ENCODE measurements at places on chromosomes 2 and 18. TPM values are rescaled to one million over a fixed set of nuclear protein-coding genes. Genes with fewer than 3 reads are reported as not detected.

GRCh38 chr18:61662726-61663125, 230.1 kb downstream of the RNF152 start:
- no peak overlapping the region for H3K27ac ChIP-seq
- H3K36me3 ChIP-seq: no peaks in the 10 kb centered on the region
- no peaks in the 10 kb centered on the region for H3K4me1 ChIP-seq
- H3K27me3 ChIP-seq: no peaks in the 10 kb centered on the region
- DNase-seq: no peak
- H3K4me3 ChIP-seq: no peak overlapping the region

- H3K36me3 ChIP-seq: peaks cover 5% of the 10 kb centered on the region
- DNase-seq: no peak
- H3K27ac ChIP-seq: no peak overlapping the region
- no peaks in the 10 kb centered on the region for H3K27me3 ChIP-seq
Observed at GRCh38 chr2:100982431-100982861, 19.6 kb upstream of the RPL31 start.

- H3K4me3 ChIP-seq: no peak overlapping the region
- H3K27ac ChIP-seq: peak overlapping the region; percentile 94
- H3K36me3 ChIP-seq: peaks cover 22% of the 10 kb centered on the region
- DNase-seq: peak; percentile 90
- no peaks in the 10 kb centered on the region for H3K27me3 ChIP-seq
Observed at GRCh38 chr2:96251721-96252292, 14.0 kb downstream of the TMEM127 start.

GRCh38 chr2:193845604-193846003, 1650.9 kb upstream of the TMEFF2 start:
- H3K27ac ChIP-seq: no peak overlapping the region
- H3K27me3 ChIP-seq: no peaks in the 10 kb centered on the region
- DNase-seq: no peak

DNA sequence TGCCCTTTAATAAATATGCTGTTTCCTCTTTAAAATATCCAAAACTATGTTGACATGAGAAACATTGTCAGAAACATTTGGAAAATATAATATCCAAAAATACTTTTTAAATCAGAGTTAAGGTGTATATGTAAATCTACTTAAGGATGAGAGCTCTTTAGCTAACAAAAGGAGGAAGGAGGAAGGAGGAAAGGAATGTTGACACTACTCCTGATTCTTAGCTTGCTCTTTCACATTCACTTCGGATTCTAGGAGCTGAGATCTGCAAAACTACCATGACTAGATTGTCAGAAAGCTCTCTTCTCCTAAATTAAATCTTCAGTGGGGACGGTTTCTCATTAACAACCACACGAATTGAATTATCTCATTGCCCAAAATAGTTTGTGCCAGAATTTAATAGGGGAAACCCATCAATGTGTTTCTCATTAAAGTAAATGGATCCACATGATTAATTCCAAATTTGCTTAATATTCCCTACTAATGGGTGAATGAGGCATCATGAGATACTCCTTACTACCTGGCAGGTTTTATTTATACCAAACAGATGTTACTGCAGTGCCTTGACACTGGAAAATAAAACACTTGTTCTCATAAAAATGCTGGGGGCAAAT, 509.1 kb downstream of the MBD2 start:
- DNase-seq: no peak
- no peaks in the 10 kb centered on the region for H3K27me3 ChIP-seq
- H3K4me1 ChIP-seq: no peaks in the 10 kb centered on the region
- H3K4me3 ChIP-seq: no peak overlapping the region
- no peaks in the 10 kb centered on the region for H3K36me3 ChIP-seq

DNA sequence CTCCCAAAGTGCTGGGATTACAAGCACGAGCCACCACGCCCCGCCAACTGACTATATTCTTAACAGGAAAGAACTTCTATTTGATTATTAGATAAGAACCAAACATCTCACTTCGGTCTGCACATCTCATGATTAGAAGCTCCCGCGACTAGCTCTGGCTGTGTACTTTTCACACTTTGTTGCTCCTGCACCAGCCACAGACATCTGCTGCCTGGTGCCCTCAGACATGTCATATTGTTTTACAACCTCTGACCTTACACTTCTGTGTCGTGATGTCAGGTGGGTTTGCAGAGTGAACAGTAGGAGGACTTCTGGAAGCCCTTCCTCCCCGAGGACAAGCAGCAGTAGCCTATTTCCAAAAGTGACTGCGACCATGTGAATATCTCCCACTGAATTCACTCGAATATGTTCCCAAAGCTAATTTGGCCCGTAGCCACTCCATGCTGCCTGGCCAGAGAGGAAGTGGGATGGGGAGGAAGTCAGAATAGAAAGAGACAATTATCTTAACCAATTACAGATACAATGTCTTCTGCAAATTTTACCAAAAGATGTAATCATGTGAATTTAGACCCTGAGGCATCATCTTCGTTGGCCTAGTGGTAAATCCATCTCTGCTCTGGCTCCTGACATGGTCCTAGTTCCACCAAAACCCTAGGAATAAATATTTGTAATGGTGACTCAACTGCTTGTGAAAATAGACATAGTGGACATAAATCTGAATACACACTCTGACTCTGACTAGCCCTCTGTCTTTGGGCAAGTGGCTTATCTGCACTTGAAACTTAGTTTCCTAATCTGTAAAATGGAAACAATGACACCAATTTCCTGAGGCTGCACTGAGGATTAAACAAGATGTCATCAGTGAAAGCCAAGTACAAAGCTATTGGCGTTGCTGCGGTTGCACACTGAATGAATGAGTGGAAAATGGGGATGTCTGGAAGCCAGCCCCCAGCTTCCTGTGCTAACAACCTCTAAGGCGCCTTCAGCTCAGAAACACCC, 406.1 kb downstream of the LRATD1 start:
- H3K36me3 ChIP-seq: no peaks in the 10 kb centered on the region
- H3K4me1 ChIP-seq: peaks cover 10% of the 10 kb centered on the region
- H3K27me3 ChIP-seq: no peaks in the 10 kb centered on the region
- no peak overlapping the region for H3K4me3 ChIP-seq

GRCh38 chr2:8754106-8754776, 72.4 kb downstream of the ID2 start:
- H3K27ac ChIP-seq: no peak overlapping the region
- peaks cover 34% of the 10 kb centered on the region for H3K36me3 ChIP-seq
- no peaks in the 10 kb centered on the region for H3K27me3 ChIP-seq
- peaks cover 13% of the 10 kb centered on the region for H3K4me1 ChIP-seq

GRCh38 chr2:136985044-136985443, 219.7 kb downstream of the THSD7B start:
- H3K4me1 ChIP-seq: no peaks in the 10 kb centered on the region
- no peaks in the 10 kb centered on the region for H3K36me3 ChIP-seq
- no peaks in the 10 kb centered on the region for H3K27me3 ChIP-seq
- no peak overlapping the region for H3K4me3 ChIP-seq
- no peak overlapping the region for H3K27ac ChIP-seq

DNA sequence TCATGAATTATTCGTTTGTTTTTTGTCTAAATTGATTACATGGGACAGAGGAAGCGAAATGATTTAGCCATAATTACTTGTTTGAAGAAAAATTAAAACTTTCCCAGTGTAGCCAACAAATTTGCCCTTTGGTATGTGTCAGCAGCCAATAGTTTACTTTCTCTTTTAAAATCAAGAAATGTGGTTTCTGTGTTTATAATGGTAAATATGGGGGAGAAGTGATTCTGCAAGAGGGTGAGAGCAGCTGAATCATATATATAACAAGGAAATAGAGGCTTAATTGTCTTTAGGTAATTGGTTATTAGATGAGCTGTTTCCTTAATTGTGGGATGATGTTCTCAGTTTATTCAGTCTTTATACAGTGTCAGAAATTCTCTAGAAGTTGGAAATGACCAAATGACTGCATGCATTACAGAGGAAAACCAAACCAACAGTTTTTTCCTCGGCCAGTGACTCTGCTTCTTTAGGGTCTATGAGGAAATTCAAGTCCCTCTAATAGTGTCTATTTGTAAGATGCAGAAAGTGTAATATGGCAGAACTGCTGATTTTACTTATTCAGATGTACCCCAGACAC, 132.9 kb downstream of the AGPS start:
- H3K27me3 ChIP-seq: no peaks in the 10 kb centered on the region
- H3K36me3 ChIP-seq: no peaks in the 10 kb centered on the region
- no peaks in the 10 kb centered on the region for H3K4me1 ChIP-seq
- no peak overlapping the region for H3K27ac ChIP-seq
- H3K4me3 ChIP-seq: no peak overlapping the region
- no peak for DNase-seq

DNA sequence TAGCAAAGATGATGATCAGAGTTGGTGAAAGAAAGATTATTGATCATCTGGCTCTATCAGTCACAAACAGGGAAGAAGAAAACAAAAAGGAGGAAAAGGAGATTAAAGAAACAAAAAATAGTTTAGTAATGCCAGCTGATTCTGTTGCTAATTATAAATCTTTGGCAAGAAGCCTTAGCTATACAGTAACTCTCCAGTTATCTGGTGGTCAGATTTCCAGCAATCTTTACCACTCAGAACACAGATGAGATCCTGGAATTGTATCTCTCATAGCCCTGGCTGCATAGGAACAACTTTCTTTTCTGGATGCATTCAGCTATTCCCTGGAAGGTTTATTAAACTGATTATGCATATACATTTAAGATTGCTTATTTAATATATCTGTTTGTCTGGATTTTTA, 256.8 kb upstream of the ZEB2 start:
- no peaks in the 10 kb centered on the region for H3K27me3 ChIP-seq
- no peak overlapping the region for H3K4me3 ChIP-seq
- no peaks in the 10 kb centered on the region for H3K4me1 ChIP-seq
- no peaks in the 10 kb centered on the region for H3K36me3 ChIP-seq
- no peak overlapping the region for H3K27ac ChIP-seq

Gene HDHD2
- total RNA-seq: 10.3 TPM

Gene FLACC1
- total RNA-seq: 1.5 TPM

Gene GTF2A1L
- total RNA-seq: not detected

Gene RND3
- 13.7 TPM for total RNA-seq

All from gastrocnemius medialis (tissue), 4 donors.